ENCODE measurements at places on chromosomes 6 and 20.

GRCh38 chr6:3427687-3428085 is 29.2 kb downstream of the SLC22A23 start:
- DNase-seq, result no peak
- no peak overlapping the region for H3K27ac ChIP-seq
- H3K4me3 ChIP-seq, result no peak overlapping the region
- H3K4me1 ChIP-seq, result no peaks in the 10 kb centered on the region
- H3K27me3 ChIP-seq, result no peaks in the 10 kb centered on the region

DNA sequence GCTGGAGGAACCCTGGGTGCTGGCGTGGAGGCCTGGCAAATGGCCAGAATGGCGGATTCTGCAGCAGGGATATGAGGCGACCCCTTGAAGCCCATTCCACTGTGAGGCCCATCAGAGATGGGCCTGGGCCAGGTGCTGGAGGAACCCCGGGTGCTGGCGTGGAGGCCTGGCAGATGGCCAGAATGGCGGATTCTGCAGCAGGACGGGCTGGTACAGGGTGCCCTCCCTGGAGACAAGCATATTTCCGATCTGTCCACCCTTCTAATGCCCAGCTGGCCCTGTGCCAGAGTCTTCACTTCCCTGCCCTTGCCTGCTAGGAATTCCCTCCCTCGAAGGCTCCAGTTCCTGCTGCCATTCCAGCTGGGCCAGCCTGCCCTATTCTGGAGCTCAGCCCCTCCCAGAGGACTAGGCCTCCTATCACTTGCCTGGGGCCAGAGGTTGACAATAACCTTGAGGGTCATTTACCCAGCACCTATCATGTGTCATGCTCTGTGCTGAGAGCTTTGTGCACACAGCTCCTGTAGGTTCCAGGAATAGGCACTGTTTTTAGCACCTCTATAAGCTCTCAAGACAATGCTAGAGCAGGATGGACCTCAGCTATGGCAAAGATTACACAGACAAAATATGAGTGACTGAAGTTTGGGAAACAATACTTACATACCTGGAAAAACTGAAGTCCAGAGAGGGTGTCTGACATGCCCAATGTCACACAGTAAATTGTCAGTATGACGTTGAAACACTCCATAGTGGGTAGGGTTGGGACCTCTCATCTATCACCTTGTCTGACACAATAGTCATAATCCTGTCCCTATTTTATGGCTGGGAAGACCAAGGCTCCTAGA is 21.4 kb downstream of the SUN5 start:
- peak; percentile 53 for DNase-seq
- H3K4me1 ChIP-seq, result peaks cover 12% of the 10 kb centered on the region
- H3K27me3 ChIP-seq, result no peaks in the 10 kb centered on the region
- H3K27ac ChIP-seq, result no peak overlapping the region

DNA sequence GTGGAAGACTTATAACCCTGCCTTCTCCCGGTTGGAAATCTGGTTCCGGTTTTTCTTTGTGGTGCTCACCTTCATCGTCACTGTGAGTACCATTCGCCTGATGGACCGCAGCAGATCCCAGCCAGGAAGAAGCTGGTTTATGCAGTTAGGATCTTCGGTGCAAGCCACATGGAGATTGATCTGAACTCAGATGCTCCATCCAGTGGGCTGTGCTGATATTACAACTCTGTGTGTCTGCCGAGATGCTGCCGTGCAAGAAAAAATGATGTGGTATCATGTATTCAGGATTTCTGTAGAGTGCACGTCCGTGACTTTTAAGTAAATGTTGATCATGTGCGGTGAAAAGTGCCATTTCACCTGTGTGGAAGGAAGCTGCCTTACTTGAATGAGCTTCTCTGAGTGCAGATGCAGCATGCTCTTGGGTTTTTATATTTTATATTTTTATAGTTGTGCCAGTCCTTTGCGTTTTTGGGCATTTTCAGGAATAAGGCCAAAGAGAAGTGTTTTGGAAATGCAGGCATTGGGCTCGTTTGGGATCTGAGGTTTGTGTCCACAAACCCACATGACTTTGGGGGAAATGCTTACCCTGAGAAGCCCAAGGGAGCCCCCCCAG is 39.2 kb downstream of the DYNLT1 start:
- H3K36me3 ChIP-seq, result no peaks in the 10 kb centered on the region
- no peak overlapping the region for H3K27ac ChIP-seq
- H3K4me1 ChIP-seq, result no peaks in the 10 kb centered on the region
- DNase-seq, result peak; percentile 80
- H3K4me3 ChIP-seq, result no peak overlapping the region
- H3K27me3 ChIP-seq, result no peaks in the 10 kb centered on the region

DNA sequence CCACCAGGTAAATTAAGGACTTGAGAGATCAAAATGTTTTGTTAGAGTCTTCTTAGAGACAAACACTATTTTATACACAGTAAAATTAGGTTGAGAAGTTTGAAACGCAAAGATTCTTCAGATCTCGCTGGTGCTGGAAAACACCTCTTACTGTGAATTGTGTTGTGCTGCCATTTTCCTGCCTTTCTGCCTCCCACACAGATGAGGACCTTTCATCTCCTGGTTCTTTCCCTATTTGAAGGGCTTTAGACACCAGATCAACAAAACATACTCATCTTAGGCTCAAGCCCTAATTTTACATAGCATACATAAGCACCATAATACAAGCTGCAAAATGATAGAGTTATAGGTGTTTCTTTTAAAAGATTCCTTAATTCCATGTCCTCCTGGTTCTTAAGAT is 18.6 kb downstream of the STAU1 start:
- DNase-seq, result no peak
- no peak overlapping the region for H3K27ac ChIP-seq
- no peaks in the 10 kb centered on the region for H3K36me3 ChIP-seq
- no peak overlapping the region for H3K4me3 ChIP-seq
- peaks cover 8% of the 10 kb centered on the region for H3K4me1 ChIP-seq

DNA sequence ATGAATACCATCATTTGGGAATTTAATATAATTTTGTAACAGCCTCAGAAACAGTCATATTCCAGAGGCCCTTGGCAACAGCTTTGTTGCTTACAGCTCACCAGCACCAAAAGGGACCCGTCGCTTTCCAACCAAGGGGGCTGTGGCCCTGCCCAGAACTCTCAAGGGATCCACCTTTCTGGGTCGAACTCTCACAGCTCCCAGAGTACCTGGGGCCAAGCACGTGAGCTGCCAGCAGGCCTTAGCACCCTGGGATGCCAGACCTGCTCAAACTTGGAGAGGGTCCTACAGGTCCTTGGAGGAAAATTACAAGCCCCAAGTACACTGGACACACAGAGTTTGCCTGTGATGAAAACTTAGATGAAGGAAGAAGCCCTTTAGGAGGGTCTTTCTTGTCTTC is 66.6 kb downstream of the SNX5 start:
- no peaks in the 10 kb centered on the region for H3K27me3 ChIP-seq
- no peak overlapping the region for H3K4me3 ChIP-seq

DNA sequence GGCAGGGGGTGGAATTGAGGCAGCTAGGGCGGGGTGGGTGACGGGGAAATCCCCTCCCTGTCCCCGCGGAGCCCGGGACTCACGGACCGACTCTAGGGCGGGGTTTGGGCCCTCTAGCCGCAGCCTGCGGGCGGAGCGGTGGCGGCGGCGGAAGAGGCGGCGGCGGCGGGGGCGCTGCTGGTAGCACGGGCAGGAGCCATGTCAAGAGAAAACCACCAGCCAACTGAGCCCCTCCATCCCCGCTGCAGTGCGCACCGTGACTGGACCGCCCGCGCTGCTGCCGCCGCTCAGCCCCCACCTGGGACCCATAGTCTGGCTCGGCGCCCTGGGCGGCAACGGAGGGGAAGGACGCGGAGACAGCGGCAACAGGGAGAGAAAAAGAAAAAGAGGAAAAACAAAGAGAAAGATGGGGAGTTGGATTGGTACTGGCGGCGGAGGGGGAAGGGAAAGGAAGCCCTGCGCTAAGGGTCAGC is 1.2 kb upstream of the C6orf62 start:
- no peaks in the 10 kb centered on the region for H3K36me3 ChIP-seq
- H3K27me3 ChIP-seq, result no peaks in the 10 kb centered on the region
- H3K4me1 ChIP-seq, result peaks cover 6% of the 10 kb centered on the region
- H3K4me3 ChIP-seq, result peak overlapping the region; percentile 66

- no peak for DNase-seq
- no peak overlapping the region for H3K4me3 ChIP-seq
- H3K27ac ChIP-seq, result no peak overlapping the region
- H3K4me1 ChIP-seq, result peaks cover 5% of the 10 kb centered on the region
- H3K36me3 ChIP-seq, result no peaks in the 10 kb centered on the region
Observed at GRCh38 chr6:144667532-144668503, 382.7 kb downstream of the UTRN start.

DNA sequence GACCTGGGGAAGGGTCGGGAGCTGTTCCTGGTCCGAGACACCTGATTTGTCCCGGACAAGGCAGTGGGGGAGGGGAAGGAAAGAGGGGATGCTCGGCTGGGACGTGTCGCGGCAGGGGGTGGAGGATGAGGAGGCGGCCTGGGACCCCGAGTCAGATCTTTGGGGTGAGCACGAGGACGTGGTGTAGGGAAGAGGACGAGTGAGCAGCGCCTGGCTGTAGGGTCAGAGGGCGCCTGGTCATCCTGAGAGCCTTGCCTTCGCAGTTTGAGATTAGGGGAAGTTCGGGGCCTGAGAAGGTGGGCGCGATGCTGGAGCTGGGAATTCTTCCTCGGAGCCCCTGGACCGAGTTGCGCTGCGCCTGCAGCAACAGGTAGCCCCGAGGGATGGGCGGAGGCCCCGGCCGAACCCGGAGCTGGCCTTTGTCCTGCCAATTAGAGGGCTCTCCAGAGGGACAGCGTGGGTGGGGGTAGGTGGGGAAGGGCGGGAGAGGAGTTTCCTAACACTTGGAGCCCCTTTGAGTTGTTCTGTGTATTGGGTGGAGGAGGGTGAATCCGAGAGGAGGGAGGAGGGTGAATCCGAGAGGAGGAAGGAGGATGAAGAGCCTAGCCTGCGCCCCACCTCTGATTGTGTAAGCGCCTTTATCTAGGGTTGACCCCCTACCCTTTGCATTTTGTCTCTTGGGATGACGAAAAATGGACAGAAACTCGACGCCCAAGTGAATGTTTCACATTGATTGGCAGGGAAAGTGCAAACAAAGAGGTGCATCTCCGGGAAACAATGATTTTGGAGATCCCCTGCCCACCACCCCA is 72.0 kb downstream of the SOX4 start:
- no peaks in the 10 kb centered on the region for H3K36me3 ChIP-seq
- peak overlapping the region; percentile 68 for H3K27ac ChIP-seq
- peaks cover 13% of the 10 kb centered on the region for H3K4me1 ChIP-seq
